ENCODE measurements at places on chromosomes 12 and 14. TPM values are rescaled to one million over a fixed set of nuclear protein-coding genes. Genes with fewer than 3 reads are reported as not detected.
A peak's percentile ranks its signal among the peaks of the same experiment; 100 is the strongest.

CFAP251 gene
- 0.59 TPM for polyA plus RNA-seq

TAS2R42 gene
- polyA plus RNA-seq, result not detected

TC2N gene
- polyA plus RNA-seq, result 0.11 TPM

- no peak for DNase-seq
These were observed 172.4 kb upstream of the RTL1 start for GRCh38 chr14:101075801-101076413.

- DNase-seq, result no peak
These were observed 107.3 kb downstream of the CRADD start for GRCh38 chr12:93784339-93785086.

GRCh38 chr12:53738406-53739213, 11.4 kb upstream of the CALCOCO1 start:
- DNase-seq, result no peak

DNA sequence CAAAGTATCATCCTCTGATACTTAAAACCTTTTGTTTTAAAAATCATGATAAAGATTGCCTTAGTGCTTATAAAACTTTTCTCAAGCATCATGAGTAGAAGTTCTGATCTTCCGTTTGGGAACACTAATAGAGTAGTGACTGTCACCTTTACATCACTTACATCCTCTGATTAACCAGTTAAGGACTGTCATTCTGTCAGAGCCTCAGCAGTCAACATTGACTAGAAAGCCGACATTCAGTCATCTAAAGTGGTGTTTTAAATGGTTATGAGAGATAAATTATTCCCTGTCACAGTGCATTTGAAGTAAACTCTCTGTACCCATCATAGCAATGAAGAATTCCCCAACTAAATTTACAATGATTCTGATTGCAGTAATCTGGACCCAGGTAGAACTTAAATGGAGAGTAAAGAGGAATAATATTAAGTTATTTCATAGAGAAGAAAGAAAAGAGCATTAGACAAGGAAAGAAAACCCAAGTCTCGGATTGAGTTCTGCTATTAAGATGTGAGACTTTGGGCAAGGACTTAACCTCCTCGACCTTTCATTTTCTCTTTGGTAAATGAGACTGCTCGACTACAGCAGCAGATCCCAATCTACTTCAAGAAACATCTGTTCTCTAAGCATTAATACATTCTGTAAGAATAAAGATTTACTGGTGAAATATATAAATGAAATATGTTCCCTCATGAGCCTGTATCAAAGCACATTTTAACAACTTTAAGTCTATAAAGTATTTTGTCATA, 563.9 kb upstream of the LMO3 start:
- DNase-seq, result no peak

GRCh38 chr12:24494401-24494800, 454.5 kb downstream of the BCAT1 start:
- DNase-seq, result no peak

- DNase-seq, result peak; percentile 65
These were observed 11.0 kb downstream of the PDE1B start for GRCh38 chr12:54560374-54560858.

Data from GM12878 (cell line).